ENCODE measurements at places on chromosomes 7 and 10.
A peak's percentile ranks its signal among the peaks of the same experiment; 100 is the strongest.

- DNase-seq = no peak
These were observed 164.0 kb downstream of the SLC25A13 start for GRCh38 chr7:96157856-96158255.

- no peak for DNase-seq
These were observed 10.6 kb downstream of the INTS1 start for GRCh38 chr7:1493571-1493970.

GRCh38 chr7:28738412-28738811, 219.7 kb downstream of the TRIL start:
- DNase-seq = no peak

GRCh38 chr10:24727786-24728185, 4.1 kb upstream of the ARHGAP21 start:
- no peak for DNase-seq

GRCh38 chr10:47184724-47185330, 115.2 kb upstream of the GDF10 start:
- no peak for DNase-seq

- DNase-seq = no peak
These were observed 234.0 kb upstream of the PITRM1 start for GRCh38 chr10:3406556-3406955.

DNA sequence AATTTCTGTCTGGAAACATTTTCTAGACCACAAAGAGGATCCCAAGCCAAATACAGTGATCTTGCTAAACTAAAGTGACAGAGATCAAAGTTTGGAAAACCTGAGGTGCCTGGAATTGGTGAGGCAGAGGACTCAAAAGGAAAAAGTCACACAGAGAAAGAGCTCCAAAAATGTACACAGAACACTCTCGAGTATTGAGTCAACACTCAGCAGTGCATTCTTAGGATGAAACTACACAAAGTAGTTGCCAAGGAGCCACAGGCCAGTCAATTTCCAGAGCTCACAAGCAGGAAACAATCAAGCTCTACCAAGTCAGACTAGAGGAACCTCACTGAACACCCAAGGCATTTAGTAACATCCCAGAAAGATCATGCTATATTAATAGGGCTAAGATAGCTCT, 61.3 kb downstream of the MICU1 start:
- DNase-seq = no peak

DNA sequence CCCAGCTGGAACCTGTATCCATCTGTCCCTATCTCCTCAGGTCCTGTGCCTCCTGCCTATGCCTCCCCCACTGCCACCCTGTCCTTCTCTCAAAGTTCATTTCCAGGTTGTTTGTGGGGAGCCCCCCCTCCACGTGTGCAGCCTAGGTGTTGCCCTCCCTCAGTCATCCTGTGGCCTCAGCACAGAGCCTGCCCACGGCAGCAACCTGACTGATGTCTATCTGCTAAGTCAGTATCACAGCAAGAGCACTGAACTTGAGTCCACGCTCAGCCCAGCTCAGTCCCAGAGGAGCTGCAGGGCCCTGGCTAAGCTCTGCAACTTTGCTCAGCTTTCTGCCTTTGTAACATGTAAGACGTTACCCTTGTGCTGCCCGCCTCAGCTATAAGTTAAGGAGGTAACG, 28.7 kb downstream of the FAM53B start:
- no peak for DNase-seq

GRCh38 chr10:98045785-98046389, 15.5 kb upstream of the CRTAC1 start:
- peak; percentile 22 for DNase-seq

- DNase-seq = no peak
These were observed 9.4 kb downstream of the CLDN12 start for GRCh38 chr7:90412458-90413184.

DNA sequence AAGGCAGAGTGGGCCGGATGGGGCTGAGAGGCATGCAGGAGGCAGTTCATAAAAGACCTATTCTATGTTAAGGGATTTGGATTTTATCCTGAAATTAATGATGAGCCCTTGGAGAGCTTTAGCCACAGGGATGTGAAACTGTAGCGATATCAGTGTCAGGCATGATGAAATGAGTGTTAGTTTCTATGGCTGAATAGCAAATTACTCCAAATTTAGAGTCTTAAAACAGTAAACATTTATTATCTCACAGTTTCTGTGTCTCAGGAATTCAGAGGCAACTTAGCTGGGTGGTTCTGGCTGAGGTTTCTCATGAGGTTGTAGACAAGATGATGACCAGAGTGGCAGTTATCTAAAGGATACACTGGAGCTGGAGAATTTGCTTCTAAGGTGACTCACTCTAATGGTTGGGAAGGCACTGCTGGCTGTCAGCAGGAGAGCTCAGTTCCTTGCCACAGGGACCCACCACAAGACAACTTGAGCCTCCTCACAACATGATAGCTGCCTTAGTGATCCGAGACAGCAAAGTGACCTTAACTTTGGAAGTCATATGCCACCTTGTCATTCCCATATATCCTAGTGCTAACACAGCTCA, 36.7 kb upstream of the SFTPD start:
- DNase-seq = no peak

GRCh38 chr7:151386301-151387160, 23.3 kb downstream of the WDR86 start:
- DNase-seq = no peak

- no peak for DNase-seq
These were observed 308.1 kb downstream of the TFEC start for GRCh38 chr7:115722302-115722977.

GRCh38 chr10:74329873-74330272, 178.9 kb downstream of the ADK start:
- no peak for DNase-seq

- DNase-seq = no peak
These were observed 211.6 kb upstream of the COBL start for GRCh38 chr7:51528172-51528571.

DNA sequence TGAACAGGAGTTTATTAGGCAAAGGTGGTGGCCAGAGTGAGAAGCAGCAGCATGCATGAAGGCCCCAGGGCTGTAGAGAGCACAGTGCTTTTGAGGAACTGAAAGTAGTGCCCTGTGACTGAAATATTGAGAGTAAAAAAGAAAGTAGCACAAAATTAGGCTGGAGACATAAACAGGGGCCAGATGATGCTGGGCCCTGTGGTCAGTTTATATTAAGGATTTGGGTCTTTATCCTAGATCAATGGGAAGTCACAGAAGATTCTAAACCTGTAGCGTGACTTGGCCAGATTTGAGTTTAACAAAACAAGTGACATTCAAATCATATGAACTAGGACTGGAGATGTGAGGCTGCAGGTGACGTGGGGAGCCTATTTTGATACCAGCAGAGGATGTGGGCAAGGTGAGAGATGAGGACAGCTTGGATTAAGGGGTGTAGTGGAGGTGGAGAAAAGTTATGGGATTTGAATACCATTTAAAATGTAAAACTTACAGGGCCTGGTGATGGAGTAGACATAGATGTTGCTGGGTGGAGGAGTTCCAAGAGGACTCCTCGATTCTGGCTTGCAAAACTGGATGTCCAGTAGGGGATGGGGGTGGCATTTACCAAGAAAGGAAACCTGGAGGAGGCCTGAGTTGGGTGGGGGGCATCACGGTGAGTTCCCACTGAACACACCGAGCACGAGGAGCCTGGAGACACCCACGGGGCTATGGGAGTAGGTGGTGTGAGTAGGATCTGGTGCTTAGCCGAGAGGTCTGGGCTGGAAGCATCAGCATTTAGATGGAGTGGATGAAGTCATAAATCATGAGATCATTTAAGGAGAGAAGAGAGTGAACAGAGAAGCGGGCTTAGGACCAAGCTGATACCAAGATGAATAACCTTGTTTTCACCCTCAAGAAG, 52.8 kb downstream of the HHEX start:
- DNase-seq = no peak

- DNase-seq = peak; percentile 27
These were observed 89.2 kb downstream of the DLG5 start for GRCh38 chr10:77837248-77837924.

DNA sequence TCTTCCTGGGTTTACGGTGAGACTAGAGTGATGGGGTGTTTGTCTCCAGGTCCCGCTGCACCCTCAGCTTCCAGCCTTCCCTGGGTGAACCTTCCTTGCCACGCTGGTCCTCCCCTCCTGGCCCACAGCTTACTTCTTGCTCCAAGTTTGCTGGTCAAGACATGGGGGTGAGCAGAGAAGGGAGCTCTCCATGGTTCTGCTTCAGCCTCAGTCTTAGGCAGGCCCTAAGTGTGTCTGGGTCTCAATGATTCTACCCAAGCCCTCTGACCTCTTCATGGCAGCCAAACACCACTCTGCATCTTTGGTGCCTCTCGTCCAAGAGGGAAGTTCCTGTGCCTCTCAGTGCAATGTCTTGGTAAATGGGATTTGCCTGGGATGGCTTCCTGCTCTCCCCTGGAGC, 356.5 kb upstream of the KLF6 start:
- no peak for DNase-seq

DNA sequence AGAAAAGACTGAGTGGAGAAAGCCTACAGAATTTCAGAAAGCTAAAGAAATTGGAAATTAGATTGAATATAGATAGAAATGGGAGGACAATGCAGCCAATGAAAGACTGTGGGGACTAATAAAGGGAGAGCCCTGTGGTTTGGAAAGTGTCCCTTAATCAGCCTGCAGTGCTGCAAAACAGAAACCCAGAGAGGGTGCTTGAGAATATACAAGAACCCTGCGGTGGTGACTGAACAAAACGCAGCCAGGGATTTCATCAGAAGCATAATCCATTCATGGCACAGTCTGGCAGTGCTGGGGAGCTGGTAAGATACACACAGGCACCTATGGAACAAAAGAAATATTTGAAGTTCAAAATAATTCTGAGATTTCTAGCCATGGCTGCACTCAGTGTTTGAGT, 19.1 kb downstream of the CEP41 start:
- DNase-seq = no peak

DNA sequence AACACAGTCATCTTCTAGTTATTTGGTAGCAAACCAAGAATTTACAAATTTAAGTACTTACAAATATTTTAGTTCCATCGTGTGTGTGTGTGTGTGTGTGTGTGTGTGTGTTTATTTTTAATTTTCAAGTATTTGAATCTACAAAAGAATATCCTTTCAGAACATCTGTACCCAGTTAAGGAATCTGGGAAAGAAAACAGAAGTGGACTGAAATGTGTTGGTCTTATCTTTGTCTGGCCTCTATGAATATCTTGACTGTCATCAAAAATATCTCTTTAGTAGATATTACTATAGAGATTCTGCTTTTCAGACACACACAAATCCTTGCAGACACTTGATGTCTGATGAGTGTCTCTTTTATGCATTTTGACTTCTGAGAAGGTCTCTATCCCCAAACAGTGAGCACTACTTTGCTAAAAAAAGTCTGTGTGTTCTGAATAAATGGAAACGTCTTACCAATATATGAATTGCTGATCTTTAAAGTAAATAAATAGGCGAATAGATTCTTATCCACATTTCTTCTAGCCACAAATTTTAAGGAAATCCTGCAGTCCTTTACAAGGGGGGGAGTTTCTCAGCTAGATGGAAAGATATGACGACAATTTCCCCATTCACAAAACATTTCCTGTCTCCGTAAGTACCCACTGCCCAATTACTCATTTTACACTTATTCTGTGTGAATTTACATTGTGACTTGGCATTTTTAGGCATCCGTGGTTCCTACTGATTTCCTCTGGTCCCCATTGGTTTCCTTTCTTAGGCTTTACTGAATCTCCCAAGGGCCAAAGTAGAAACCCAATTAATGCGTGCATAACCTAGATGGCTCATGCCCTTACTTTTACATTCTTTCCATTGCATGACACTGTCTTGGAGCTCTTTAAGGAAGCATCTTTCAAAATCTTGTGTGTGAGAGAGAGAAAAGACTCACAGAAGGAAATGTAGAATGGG, 36.0 kb downstream of the NRCAM start:
- no peak for DNase-seq

GRCh38 chr10:127997937-127998336, 91.0 kb downstream of the PTPRE start:
- DNase-seq = no peak

DNA sequence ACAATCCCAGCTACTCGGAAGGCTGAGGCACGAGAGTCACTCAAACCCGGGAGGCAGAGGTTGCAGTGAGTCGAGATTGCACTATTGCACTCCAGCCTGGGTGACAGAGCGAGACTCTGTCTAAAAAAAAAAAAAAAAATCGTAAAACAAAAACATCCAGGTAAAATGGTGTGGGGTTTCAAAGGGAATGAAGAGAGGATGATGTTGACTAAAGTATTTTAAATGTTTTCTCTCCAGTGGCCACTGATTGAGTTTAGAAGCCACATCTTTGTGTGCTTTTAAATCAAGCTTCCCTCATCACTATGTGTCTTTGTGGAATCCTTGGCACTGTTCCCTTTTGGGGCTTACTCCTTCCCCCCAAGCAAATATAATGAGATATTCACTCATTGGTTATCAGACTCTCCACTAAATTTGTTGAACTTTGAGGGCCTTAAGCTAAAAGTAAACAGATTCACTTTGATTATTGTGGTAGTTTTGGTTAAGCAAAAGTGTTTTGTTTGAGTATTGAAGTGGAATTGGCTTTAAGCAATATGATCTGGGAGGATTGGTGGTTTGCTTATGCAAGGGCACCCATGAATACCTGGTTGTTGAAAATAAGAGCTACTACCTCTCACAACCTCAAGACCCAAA, 162.9 kb downstream of the CDK14 start:
- no peak for DNase-seq

- DNase-seq = no peak
These were observed 22.0 kb downstream of the PFKFB3 start for GRCh38 chr10:6224781-6225180.

- no peak for DNase-seq
These were observed 6.7 kb downstream of the TSC22D4 start for GRCh38 chr7:100472121-100472851.

- no peak for DNase-seq
These were observed 133.6 kb downstream of the CALN1 start for GRCh38 chr7:72278550-72278949.

GRCh38 chr10:131396121-131397050, 84.9 kb upstream of the TCERG1L start:
- DNase-seq = no peak

DNA sequence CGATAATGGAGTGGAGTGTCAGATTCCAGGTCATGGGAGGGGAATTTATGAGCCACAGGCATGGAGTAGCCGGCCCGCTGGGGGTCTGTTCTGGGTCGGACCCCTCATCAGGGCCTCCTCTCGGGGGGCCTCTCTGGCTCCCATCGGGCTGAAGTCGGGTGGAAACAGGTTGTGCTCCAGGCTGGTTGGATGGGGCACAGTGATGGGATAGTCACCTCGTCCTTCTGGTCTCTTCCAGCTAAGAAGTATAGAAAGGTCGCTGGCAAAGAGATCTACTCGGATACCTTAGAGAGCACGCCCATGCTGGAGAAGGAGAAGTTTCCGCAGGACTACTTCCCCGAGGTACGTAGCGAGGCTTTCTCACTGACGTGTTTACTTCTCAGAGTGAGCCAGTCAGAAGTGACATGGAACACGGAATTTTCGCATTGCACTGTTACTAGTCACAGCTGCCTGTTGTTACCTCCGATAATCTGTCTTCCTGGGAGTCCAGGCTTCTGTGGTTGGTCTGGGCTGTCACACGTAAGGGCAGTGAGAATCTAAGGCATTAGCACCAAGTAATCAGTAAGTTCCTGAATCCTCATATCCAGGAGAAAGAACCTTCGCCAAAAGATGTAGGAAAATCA, 88.3 kb downstream of the NKX6-2 start:
- no peak for DNase-seq

- DNase-seq = no peak
These were observed 15.1 kb downstream of the SLC35B4 start for GRCh38 chr7:134301592-134301991.
